ENCODE measurements at places on chromosomes 7 and 10.

GRCh38 chr10:121134711-121135110, 283.5 kb downstream of the WDR11 start:
- no peak for DNase-seq

- DNase-seq: no peak
Measured at GRCh38 chr7:14766747-14767146, 135.8 kb downstream of the DGKB start.

DNA sequence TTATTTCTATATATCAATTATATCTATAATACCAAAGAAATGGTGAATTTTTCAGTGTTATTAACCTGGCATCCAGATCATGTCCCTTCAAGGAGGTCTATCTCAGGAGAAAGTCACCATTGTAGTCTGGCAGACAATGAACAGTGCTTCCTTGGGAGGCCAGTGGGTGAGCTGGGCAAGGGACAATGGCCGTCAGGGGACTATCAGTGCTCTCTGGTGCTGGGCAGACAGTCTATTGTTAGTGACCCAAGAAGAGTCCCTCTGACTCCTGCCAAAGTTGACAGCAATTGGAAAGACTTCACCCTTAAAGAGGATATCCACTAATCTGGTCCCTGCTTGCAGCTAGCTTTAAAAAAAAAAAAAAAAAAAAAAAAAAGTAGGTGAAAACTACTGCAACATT, 7.1 kb downstream of the JAZF1 start:
- no peak for DNase-seq

DNA sequence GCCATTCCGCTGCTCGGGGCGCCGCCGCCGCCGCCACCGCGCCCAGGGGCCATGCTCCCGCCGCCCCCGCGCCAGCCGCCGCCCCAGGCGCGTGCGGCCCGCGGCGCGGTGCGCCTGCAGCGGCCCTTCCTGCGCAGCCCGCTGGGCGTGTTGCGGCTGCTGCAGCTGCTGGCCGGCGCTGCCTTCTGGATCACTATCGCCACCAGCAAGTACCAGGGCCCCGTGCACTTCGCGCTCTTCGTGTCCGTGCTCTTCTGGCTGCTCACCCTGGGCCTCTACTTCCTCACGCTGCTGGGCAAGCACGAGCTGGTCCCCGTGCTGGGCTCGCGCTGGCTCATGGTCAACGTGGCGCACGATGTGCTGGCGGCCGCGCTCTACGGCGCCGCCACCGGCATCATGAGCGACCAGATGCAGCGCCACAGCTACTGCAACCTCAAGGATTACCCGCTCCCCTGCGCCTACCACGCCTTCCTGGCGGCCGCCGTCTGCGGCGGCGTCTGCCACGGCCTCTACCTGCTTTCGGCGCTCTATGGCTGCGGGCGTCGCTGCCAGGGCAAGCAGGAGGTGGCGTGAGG, 383 bp downstream of the MARVELD1 start:
- peak; percentile 53 for DNase-seq

DNA sequence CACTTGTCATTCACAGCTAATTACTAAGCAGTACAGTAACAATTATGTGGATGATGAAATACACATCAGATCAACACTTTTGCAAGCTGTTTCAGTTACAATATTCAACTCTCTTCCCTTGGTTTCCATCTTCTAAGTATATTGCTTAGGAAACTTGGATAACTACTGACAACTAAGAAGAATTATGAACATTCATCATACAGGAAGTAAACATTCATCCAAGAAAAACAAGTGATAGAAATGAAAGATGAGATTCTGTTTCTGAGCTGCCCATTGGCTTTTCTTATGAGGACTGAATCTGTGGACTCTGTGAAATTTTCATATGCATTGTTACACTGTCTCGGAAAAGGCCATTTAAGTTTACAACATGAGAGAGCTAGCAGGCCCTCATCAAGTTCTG, 240.2 kb downstream of the PRKG1 start:
- no peak for DNase-seq

DNA sequence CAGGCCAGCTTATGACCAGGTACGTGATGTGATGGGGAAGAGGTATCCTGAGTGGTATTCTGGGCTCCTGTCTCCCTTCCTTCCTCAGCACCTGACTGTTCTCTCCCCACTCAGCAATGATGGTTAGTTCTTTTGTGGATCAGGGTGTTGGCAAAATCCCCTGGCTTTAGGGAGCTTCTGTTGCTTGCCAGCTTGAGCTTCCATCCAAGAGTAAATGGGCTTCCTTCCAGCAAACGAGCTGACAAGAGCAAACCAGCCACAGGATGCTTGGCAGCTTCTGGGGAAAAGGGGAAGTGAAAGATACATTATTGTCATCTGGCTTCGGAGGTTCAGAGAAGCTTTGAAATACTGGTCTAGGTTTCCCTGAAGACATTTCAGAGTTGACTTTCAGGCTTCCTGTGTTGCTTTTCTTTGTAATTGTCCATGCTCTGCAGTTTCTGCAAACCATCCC, 5.2 kb downstream of the DUSP5 start:
- DNase-seq: no peak

GRCh38 chr7:52486267-52486666, 549.2 kb upstream of the POM121L12 start:
- no peak for DNase-seq

Data from brain microvascular endothelial cell (primary cell).